ENCODE measurements at places on chromosomes 6 and 20. TPM values are rescaled to one million over a fixed set of nuclear protein-coding genes. Genes with fewer than 3 reads are reported as not detected.
A peak's percentile ranks its signal among the peaks of the same experiment; 100 is the strongest.

DNA sequence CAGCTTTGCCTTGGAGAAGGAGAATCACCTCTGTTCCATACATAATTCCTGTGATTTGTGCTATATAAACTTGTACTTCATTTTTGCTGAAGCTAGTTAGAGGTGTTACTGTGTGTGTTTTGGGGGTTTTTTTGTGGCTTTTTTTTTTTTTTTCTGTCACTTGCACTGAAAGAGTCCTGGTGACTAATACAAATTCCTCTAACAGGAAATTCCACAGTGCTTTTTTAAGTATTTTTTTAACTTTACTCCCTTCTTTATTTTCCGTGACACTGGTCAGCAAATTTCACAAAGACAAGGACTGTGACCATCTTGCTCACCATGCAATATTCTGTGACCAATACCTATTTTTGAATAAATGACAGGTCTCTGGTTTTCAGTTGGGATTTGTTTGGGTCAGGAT, 110.5 kb downstream of the ISM1 start:
- H3K36me3 ChIP-seq = no peaks in the 10 kb centered on the region
- peaks cover 50% of the 10 kb centered on the region for H3K4me1 ChIP-seq
- no peak for DNase-seq
- no peak overlapping the region for H3K4me3 ChIP-seq

The CTCFL gene
- total RNA-seq = not detected

DNA sequence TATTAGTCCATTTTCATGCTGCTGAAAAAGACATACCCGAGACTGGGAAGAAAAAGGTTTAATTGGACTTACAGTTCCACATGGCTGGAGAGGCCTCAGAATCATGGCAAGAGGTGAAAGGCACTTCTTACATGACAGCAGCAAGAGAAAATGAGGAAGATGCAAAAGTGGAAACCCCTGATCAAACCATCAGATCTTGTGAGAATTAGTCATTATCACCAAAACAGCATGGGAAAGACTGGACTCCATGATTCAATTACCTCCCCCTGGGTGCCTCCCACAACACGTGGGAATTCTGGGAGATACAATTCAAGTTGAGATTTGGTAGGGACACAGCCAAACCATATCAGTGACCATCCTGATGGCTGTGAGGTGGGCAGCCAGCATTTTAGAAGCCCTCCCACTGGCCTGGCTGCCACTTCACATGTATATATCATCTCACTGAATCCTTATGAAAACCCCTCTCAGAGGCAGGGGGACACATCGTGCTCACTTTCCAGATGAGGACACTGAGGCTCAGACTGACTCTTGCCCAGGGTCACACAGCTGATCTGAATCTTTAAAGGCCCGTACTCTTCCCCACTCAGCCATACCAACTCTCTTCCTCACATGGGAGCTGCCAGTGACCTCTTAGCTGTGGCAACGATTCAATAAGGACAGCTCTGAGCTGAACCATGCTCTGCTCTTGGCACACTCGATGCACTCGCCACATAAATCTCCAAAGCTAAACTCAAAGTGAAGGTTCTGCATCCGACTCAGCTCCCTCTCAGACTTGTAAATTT, 25.7 kb downstream of the BMP7 start:
- H3K27me3 ChIP-seq = peaks cover 62% of the 10 kb centered on the region
- no peak overlapping the region for H3K27ac ChIP-seq
- DNase-seq = no peak

DNA sequence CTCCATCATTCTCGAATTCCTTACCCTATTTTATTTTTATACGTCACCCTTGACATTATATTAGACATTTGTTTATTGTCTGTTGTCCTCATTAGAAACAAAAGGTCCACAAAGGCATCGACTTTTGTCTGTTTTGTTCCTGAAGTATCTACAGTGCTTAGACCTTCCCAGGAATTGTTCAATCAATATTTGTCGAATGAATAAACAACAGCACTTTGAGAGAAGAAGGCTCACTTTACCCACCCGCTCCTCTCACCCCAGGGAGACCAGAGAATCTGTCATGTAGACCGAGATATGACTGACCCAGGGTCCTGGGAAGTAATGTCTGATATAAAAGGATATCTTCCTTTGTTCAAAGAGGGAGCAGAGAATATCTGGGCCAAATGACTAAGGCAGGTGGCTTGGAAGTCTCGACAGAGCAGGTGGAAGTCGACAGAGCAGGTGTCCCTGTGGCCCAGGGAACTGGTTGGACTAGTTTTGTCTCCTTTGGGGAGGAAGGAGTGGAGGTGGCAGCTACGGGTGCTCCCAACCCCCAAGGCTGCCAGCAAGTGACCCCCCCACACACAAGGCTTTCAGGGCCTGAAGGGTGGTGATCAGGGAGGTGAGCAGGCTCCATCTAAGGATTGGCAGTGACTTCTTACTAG, 14.8 kb upstream of the CHMP4B start:
- H3K27me3 ChIP-seq = no peaks in the 10 kb centered on the region
- peak; percentile 97 for DNase-seq
- H3K4me3 ChIP-seq = peak overlapping the region; percentile 26
- peaks cover 35% of the 10 kb centered on the region for H3K36me3 ChIP-seq
- H3K27ac ChIP-seq = peak overlapping the region; percentile 90

GRCh38 chr6:18533793-18534192, 146.6 kb downstream of the RNF144B start:
- DNase-seq = no peak
- H3K27ac ChIP-seq = no peak overlapping the region
- peaks cover 6% of the 10 kb centered on the region for H3K4me1 ChIP-seq
- H3K4me3 ChIP-seq = no peak overlapping the region
- H3K36me3 ChIP-seq = no peaks in the 10 kb centered on the region

DNA sequence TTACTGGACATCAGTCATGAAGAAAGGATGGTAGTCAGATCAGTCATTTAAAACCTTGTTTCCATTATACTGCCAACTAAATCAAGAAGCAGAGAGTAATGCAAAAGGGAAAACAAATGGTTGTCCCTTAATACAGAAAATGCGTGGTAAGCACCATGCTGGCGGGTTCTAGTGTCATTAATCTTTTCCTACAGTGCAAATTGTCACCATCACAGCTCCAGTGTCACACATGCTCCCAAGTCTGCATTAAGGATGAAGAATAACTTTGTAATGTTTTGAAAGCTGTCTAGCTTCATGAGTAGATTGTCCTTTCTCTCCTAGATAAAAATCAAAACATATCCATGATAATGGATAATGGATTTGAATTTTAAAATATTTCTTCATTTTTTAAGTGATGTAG, 735.6 kb downstream of the EPHA7 start:
- H3K27ac ChIP-seq = no peak overlapping the region
- no peaks in the 10 kb centered on the region for H3K36me3 ChIP-seq
- no peaks in the 10 kb centered on the region for H3K27me3 ChIP-seq
- no peaks in the 10 kb centered on the region for H3K4me1 ChIP-seq
- DNase-seq = no peak
- H3K4me3 ChIP-seq = no peak overlapping the region

GRCh38 chr20:18256440-18257090, 31.8 kb upstream of the ZNF133 start:
- no peak for DNase-seq
- no peaks in the 10 kb centered on the region for H3K36me3 ChIP-seq
- H3K27ac ChIP-seq = no peak overlapping the region
- no peaks in the 10 kb centered on the region for H3K27me3 ChIP-seq

The WFDC5 gene
- not detected for total RNA-seq

DNA sequence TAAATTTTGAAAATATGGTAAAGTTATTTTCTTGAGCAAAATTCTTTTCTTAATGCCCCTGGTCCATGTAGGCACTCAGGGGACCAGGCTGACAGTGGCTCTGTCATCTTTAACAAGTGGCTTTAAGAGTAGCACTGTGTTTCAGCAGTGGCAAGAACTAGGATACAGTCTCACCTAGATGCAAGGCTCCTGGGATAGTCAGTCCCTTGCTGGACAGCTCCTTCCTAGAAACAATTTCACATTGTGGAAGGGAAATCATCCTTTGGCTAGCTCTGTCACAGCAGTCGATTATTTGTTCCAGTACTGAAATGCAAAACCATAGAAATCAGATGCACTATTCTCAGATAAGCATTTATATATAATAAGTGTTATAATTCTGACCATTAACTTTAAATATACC, 175.4 kb upstream of the KCNQ5 start:
- H3K4me1 ChIP-seq = no peaks in the 10 kb centered on the region
- H3K36me3 ChIP-seq = no peaks in the 10 kb centered on the region
- no peak overlapping the region for H3K4me3 ChIP-seq
- no peak for DNase-seq

DNA sequence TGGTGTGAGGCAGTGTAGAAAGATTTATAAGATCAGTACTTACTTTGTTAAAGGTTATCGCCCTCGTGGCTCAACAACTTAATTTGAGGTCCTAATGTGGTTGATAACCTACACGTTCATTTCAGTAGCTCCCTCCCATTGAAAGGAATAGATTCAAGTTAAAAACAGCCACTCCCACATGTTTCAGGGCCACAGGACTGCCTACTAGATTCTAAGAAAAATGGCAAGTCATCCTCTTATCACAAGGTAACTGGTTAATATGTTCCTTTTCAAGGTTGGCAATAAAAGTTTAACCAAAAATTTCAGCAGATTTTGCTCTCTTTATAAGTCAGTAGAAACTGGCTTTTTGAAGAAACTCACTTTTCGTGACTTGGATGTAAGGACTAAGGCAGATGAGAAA, 17.1 kb downstream of the GSTA2 start:
- no peaks in the 10 kb centered on the region for H3K4me1 ChIP-seq
- H3K4me3 ChIP-seq = no peak overlapping the region
- H3K36me3 ChIP-seq = no peaks in the 10 kb centered on the region
- no peak for DNase-seq

GRCh38 chr6:53544470-53545308, at the start of gene GCLC:
TSS of gene GCLC (minus strand) at chr6:53545101. CDS start at chr6:53544645, 456 bp downstream.
- no peaks in the 10 kb centered on the region for H3K27me3 ChIP-seq
- peaks cover 36% of the 10 kb centered on the region for H3K36me3 ChIP-seq
- peak within 1 kb of the TSS; percentile 90 for H3K4me3 ChIP-seq
- H3K4me1 ChIP-seq = peaks cover 12% of the 10 kb centered on the region
- peak within 1 kb of the TSS; percentile 93 for H3K27ac ChIP-seq

DNA sequence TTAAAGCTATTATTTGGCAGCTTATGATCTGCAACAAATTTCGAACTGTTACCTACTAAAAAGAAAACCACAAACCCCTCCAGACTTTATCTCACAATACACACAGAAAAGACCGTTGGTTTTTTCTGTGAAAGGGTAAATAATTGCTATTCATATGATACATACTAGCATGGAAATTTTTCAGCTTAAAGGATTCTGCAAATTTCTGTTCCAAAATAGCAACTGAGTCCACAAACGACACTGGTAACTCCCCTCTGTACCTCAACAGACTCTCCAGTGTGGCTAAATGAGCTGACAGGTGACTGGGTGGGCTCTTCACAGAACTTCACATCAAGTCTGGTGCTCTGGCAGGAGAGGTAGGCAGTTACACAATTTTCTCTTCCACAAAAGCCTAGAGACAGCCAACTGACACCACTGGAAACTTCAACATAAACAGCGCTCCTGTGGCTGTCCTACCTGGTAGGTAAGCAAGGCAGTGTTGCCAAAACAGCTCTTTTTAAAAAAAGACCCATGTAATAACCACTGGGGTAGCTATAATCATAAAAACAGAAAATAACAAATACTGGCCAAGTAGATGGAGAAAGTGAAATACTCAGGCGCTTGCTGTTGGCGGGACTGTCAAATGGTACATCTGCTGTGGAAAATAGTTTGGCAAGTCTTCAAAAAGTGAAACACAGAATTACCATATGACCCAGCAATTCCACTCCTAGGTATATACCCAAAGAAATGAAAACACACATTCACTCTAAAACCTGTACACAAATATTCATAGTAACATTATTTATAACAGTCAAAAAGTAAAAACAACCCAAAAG, 37.8 kb downstream of the ELOVL5 start:
- H3K4me1 ChIP-seq = peaks cover 13% of the 10 kb centered on the region
- H3K4me3 ChIP-seq = no peak overlapping the region
- DNase-seq = no peak
- H3K27ac ChIP-seq = no peak overlapping the region
- H3K36me3 ChIP-seq = no peaks in the 10 kb centered on the region

The CTAGE9 gene
- total RNA-seq = not detected

The SLC13A3 gene
- not detected for total RNA-seq
